ENCODE measurements at places on chromosomes 16 and 17. TPM values are rescaled to one million over a fixed set of nuclear protein-coding genes. Genes with fewer than 3 reads are reported as not detected.
A peak's percentile ranks its signal among the peaks of the same experiment; 100 is the strongest.

- no peaks in the 10 kb centered on the region for H3K27me3 ChIP-seq
- H3K4me3 ChIP-seq: no peak overlapping the region
- peaks cover 5% of the 10 kb centered on the region for H3K4me1 ChIP-seq
- peaks cover 74% of the 10 kb centered on the region for H3K36me3 ChIP-seq
- no peak overlapping the region for H3K27ac ChIP-seq
Observed at GRCh38 chr17:57120814-57121213, 35.8 kb downstream of the AKAP1 start.

DNA sequence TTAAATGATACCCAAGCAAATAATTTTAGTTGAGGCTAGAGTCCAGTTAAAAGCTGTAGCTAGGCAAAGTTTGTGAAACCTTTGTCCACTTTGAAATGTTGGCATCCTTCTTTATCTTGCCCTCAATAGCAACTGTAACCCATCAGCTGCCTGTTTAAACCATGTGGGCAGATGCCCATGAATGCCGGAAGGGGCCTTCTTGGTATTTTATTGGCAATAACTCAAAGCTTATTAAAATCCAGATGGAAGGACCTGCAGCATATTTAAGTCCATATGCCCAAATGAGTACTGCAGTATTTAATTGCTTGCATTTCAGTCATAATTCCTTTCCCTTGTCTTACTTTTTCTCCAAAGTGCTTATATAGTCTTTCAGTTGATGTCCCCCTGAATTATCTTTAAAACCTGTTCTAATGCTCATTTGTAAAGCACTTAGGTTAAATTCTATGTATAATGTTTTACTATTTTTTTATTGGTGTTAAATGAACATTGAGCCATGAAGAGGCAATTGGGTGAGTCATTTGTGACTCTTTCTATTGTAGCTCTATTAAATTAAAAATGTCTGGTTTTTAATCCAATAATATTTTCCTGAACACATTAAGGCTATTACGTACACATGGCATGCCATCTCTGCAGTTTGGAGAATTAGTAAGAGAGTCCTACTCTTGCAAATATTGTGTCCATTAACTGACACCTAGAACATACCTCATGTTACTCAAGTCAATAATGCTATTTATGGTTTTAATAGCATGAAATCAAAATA, 225.3 kb downstream of the KCNJ2 start:
- H3K4me3 ChIP-seq: no peak overlapping the region
- no peak overlapping the region for H3K27ac ChIP-seq
- H3K27me3 ChIP-seq: no peaks in the 10 kb centered on the region
- no peak for DNase-seq
- H3K4me1 ChIP-seq: no peaks in the 10 kb centered on the region

DNA sequence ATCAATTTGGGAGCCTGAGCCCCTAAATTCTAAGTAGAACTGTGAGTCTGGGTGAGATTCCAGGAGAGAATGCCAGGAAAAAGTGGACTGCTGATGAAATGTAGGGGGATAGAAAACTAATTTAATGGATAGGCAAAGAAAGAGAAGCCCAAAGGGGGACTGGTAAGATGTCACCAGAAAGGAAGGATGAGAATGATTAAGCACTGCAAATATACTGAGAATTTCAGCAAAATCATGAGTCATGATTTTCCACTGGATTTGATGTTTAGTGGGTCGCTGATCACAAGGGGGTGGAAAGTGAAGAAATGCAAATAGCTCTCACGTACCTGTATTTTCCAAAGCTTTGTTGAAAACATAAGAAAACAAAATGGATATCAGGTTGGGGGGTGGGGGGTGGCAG, 201.8 kb downstream of the SLC39A11 start:
- H3K4me1 ChIP-seq: no peaks in the 10 kb centered on the region
- H3K36me3 ChIP-seq: no peaks in the 10 kb centered on the region
- peak; percentile 61 for DNase-seq
- H3K4me3 ChIP-seq: no peak overlapping the region
- H3K27me3 ChIP-seq: no peaks in the 10 kb centered on the region
- no peak overlapping the region for H3K27ac ChIP-seq

- no peaks in the 10 kb centered on the region for H3K27me3 ChIP-seq
- no peak for DNase-seq
- no peaks in the 10 kb centered on the region for H3K36me3 ChIP-seq
- no peak overlapping the region for H3K4me3 ChIP-seq
- H3K4me1 ChIP-seq: no peaks in the 10 kb centered on the region
Observed at GRCh38 chr17:14621826-14622614, 321.1 kb downstream of the HS3ST3B1 start.

DNA sequence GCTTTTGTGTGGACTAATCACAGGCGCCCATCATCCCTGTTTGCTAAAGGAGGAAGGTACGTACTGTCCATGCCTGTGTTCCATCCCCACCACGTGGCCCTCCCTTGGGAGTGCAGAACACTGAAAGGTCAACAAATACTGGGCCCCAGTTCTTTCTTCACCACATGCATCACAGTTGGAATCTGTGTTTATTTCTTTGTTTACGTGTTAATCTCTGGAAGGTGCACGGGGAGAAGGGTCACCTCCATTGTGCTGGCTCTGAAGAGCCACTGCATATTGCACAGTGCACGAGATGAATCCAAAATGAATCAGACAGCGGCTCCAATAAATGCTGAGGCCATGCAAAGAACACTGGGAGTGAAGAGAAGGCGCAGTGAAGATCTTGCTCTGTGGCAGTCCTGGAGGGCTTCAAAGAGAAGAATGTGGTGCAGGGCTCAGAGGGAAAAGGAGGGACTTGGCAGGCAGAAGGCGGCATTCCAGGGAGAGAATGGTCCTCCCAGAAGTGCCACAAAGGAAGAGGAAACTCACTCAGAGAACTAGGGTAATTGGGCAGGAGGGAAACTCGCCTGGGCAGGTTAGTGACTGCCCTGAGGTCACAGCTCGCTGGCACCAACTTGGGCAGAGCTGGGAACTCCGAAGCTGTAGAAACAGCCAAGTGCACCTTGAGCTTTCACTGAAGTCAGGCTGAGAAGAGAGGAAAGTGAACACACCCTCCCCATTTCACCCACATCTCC, 3.7 kb downstream of the RPH3AL start:
- H3K27ac ChIP-seq: peak overlapping the region; percentile 3
- no peak overlapping the region for H3K4me3 ChIP-seq
- peaks cover 46% of the 10 kb centered on the region for H3K4me1 ChIP-seq
- no peaks in the 10 kb centered on the region for H3K36me3 ChIP-seq
- no peak for DNase-seq
- H3K27me3 ChIP-seq: no peaks in the 10 kb centered on the region

DNA sequence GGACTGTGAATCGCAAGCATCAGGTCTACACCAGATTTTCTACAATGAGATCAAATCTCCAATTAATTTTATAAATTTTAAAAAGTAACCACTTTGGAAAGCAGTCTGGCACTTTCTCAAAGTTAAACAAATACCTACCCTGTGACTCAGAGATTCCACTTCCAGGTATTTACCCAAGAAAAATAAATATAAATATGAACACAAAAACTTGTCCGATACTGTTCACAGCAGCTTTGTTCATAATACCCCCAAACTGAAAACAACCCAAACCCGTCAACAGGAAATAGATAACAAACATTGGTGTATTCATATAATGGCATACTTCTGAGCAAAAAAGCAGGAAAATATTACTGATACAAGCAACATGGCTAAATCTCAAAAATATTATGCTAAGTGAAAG, 12.1 kb downstream of the ZDHHC7 start:
- no peak for DNase-seq
- H3K4me1 ChIP-seq: peaks cover 23% of the 10 kb centered on the region

GRCh38 chr17:48478224-48479013, 48.4 kb upstream of the SKAP1 start:
- H3K27ac ChIP-seq: no peak overlapping the region
- H3K27me3 ChIP-seq: peaks cover 8% of the 10 kb centered on the region
- H3K36me3 ChIP-seq: no peaks in the 10 kb centered on the region
- peaks cover 2% of the 10 kb centered on the region for H3K4me1 ChIP-seq

DNA sequence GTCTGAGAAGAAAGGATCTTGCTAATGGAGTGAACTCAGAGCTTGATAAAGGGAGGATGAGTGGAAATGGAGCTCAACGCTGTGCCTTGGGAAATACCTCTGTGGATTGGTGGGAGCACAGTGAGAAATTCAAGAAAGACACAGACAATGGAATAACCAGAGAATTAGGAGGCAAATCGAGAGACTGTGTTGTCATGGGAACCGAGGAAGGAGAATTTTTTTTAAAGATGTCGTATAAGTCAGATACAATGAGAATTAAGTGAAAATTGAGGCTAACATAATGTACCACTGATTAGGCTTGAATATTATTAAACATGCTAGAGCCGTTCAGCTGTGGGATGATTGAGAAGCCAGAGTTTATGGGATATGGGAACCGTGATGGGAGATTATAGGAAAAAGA, 134.2 kb downstream of the PRKCA start:
- no peak overlapping the region for H3K4me3 ChIP-seq
- DNase-seq: no peak
- H3K4me1 ChIP-seq: peaks cover 12% of the 10 kb centered on the region
- H3K27me3 ChIP-seq: peaks cover 3% of the 10 kb centered on the region
- no peak overlapping the region for H3K27ac ChIP-seq
- no peaks in the 10 kb centered on the region for H3K36me3 ChIP-seq

GRCh38 chr17:81090361-81091136, 55.6 kb downstream of the BAIAP2 start:
- peak overlapping the region; percentile 35 for H3K27ac ChIP-seq
- H3K27me3 ChIP-seq: no peaks in the 10 kb centered on the region
- DNase-seq: peak; percentile 73
- H3K4me1 ChIP-seq: peaks cover 54% of the 10 kb centered on the region
- H3K4me3 ChIP-seq: no peak overlapping the region

DNA sequence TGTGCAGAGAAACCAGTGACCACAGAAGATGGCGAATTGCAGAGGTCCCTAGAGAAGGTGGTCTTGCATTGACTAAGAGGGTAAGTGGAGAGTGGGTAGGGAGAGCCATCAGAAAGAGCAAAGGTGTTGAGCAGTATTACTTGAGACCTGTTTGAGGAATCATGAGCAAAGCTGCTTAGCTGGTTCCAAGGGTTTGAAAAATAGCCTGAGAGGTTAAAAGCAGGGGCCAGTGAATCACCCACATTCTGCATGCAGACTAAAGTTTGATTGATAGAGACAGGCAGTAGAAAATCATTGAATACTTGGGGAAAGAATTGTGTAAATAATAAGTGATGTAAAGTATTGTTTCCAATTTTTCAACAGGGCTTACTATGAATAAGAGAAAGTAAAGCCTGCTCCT, 34.0 kb upstream of the KCNJ16 start:
- no peaks in the 10 kb centered on the region for H3K27me3 ChIP-seq
- no peak overlapping the region for H3K4me3 ChIP-seq
- H3K4me1 ChIP-seq: no peaks in the 10 kb centered on the region

GRCh38 chr16:30527635-30528178, 1.3 kb upstream of the ZNF768 start:
- peak overlapping the region; percentile 92 for H3K4me3 ChIP-seq
- H3K4me1 ChIP-seq: peaks cover 28% of the 10 kb centered on the region
- peak overlapping the region; percentile 100 for H3K27ac ChIP-seq
- peaks cover 39% of the 10 kb centered on the region for H3K36me3 ChIP-seq
- DNase-seq: no peak

GRCh38 chr16:10964891-10965326, 20.5 kb downstream of the CLEC16A start:
- peaks cover 6% of the 10 kb centered on the region for H3K4me1 ChIP-seq
- no peak overlapping the region for H3K27ac ChIP-seq
- H3K4me3 ChIP-seq: no peak overlapping the region

MT3 gene
- 13.2 TPM for polyA plus RNA-seq

ITGAD gene
- polyA plus RNA-seq: 1.0 TPM

SEPTIN1 gene
- polyA plus RNA-seq: 1.5 TPM

MED9 gene
- 17.6 TPM for polyA plus RNA-seq

KIF1C gene
- polyA plus RNA-seq: 82.5 TPM

ACSM2A gene
- 0.26 TPM for polyA plus RNA-seq
